ENCODE measurements at places on chromosomes 16 and 17. TPM values are rescaled to one million over a fixed set of nuclear protein-coding genes. Genes with fewer than 3 reads are reported as not detected.

DNA sequence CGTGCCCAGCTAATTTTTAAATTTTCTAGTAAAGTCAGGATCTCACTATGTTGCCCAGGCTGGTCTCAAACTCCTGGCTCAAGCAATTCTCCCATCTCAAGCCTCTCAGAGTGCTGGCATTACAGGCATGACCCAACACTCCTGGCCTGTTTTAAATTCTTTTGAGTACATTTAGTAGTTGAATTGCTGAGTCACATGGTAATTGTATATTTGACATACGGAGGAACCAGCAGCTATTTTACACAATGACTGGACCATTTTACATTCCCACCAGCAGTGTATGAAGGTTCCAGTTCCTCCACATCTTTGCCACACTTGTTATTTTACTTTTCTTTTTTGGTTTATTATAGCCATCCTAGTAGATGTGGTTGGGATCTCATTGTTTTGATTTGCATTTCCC lies 43.6 kb downstream of the RHOT1 start:
- DNase-seq: no peak

- no peak for DNase-seq
Measured at GRCh38 chr17:40550608-40551007, 14.7 kb downstream of the CCR7 start.

DNA sequence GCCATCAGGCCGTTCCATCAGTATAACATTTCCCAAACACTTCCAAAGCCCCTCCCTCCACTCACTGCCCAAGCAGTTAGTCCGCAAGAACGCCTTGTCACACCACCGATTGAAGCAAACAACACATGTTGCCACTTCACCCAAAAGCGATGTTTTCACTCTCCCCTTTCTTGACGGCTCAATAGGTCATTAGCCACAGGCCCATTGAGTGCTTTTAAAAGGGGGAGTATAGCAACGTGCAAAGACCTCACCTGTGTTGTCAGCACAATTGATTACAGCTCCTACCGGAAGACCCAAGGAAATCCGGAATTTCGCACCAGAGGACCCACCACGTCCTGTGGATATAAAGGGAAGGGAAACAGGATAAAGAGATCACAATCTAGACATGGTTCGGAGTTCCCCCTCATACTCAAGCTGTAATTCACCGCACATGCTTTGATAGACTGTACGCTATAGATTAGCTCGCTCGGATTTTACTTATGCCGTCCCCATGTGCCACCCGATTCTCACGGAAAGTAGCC lies 690 bp downstream of the RPL23 start:
- DNase-seq: no peak

Gene DBNDD1
- 0.72 TPM for total RNA-seq

DNA sequence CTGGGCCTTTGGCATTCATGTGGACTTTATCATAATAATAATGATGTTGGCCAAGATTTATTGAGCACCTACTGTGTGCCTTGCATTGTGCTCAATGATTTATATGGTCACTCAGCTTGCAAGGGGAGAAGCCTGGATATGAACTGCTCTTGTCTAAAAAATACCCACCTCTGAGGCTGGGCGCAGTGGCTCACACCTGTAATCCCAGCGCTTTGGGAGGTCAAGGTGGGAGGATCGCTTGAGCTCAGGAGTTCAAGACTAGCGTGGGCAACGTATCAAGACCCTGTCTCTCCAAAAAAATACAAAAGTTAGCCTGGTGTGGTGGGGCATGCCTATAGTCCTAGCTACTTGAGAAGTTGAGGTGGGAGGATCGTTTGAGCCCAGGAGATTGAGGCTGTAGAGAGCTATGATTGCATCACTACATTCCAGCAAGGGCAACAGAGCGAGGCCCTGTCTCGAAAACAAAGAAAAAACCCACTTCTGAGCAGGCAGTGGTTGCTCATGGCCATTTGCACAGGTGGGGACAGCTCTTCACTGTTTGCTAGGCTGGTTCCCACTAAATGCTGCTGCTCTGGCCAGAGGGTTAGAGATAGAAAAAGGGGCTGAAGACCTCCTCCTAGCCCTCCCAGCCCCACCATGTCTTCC lies 4.3 kb upstream of the ADGRG1 start:
- no peak for DNase-seq

GRCh38 chr17:11276486-11276885 lies 35.5 kb downstream of the SHISA6 start:
- DNase-seq: no peak

DNA sequence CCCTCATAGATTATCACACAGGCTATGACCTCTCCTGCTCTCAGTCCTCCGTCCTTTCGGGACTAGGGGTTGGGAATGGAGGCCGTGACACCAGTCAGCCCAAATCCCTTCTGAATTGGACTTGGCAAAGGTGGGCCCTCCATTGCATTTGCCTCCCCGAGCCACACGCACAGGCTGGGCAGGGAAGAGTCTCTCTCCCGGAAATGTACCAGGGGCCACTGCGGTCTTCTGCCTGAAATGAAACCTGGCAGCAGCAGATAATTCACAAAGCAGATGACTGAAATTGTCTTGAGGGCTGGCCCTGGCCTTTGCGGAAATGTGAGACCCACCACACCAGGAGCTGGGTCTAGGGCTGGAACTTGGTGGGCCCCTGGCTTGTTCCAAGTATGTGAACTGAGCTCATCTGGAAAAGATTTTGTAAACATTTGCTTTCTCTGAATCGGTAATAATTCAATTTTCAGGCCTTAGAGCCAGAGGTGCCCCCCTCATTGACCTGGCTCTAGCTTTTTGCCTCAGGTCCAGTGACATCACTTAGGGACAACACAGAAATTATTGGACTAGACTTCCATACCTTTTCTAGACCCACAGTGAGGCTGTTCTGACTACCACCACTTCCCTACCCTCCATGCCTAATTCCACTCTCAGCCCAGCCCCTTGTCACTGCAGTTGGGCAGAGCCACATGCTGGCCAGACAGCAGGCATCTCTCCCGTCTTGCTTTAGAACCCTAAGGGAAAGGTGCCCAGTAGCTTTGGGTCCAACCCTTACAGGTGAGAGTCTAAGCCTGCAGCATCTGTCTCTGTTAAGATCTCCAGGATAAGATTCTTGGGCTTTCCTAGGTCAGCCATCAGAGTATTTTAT lies 75.2 kb downstream of the CCDC182 start:
- DNase-seq: no peak

DNA sequence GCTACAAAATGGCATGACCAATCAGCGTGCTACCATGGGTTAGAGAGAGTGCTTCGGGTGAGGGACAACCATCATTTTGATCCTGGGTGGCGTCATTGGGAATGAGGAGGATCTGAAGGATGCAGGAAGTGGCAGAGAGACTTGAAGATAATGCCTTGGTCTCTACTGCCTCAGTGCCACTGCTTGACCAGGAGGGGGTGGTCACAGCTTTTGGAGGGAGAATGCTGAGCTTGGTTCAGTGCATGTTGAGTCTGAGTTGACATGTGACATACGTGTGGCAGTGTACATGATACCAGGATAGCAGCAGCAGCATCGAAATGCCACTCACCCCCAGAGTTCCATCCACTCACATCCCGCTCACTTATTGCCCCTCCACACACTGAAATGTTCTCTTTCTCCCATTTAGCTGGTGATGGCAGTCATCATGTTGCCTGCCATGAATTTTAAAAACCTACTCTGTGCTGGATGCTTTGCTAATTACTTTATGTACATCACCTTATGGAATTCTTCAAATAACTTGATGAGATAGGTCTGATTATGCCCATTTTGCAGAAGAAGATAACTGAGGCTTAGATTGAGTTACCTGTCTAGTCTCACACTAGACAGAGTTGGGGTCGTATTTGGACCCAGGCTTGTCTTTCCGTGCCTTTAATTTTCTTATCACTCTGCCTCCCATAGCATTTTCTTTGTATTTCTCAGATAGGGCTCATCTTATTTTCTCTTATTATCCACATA lies 36.7 kb downstream of the ARSG start:
- no peak for DNase-seq

- no peak for DNase-seq
Measured at GRCh38 chr16:26816885-26817571, 249.7 kb upstream of the C16orf82 start.

DNA sequence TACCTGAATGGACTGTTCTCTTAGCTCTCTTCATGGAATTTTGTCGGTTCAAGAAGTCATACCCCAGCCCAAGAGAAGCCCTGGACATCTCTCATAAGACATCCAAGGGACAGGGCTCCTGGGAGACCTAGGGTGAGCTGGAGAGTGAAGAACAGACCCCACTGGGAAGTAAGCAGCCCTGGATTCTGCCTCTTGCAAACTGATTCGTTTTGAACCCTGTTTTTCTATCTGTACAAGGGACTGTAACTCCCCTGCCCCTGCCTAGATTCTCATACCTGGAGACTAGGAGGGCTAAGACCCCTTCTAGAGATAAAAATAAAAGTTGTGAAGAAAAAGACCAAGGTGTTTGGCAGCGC lies 449 bp downstream of the CCL3L1 start:
- no peak for DNase-seq

Gene CACNB1
- 4.8 TPM for total RNA-seq

GRCh38 chr16:59886021-59886420 lies 1151.9 kb upstream of the GOT2 start:
- peak; percentile 84 for DNase-seq

Gene KRTAP17-1
- total RNA-seq: not detected

GRCh38 chr16:17491140-17491662 lies 20.4 kb upstream of the XYLT1 start:
- no peak for DNase-seq

Gene TPSG1
- not detected for total RNA-seq

Gene TP53TG3C
- total RNA-seq: not detected

Measured in umbilical cord (tissue), 2 donors.